ENCODE measurements at places on chromosomes 13 and 19. TPM values are rescaled to one million over a fixed set of nuclear protein-coding genes. Genes with fewer than 3 reads are reported as not detected.

DNA sequence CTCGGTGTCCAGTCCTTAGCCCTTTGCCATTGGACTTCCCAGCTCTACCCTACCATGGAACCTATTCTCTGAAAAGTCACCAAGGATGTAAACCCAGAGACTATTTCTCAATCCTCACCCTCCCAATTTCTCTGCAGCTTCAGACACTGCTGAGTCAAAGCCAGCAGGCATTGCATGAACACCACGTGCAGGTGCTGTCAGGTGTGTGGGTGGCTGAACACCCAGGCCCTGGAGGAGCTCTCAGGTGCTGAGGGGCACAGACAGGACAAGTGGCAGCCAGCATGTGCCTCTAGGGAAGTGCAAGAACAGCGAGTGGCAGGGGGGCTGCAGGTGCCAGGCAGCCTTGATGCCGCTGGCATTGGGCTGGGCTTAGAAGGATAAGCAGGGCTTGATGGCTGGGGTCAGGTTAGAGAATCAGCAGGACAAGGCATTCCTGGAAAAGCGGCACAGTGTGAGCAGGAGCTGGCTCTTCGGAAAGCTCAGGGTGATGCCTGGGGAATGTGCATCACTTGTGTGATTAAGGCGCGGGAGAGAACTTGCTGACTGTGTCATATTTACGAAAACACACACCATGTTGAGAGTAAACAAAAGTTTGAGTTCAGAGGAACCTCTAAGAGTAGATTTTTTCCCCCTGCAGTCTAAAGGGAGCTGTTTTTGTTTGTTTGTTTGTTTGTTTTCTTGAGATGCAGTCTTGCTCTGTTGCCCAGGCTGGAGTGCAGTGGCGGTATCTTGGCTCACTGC lies 83.8 kb downstream of the LNX2 start:
- DNase-seq = no peak

F2RL3 gene
- polyA plus RNA-seq = 0.40 TPM

DNA sequence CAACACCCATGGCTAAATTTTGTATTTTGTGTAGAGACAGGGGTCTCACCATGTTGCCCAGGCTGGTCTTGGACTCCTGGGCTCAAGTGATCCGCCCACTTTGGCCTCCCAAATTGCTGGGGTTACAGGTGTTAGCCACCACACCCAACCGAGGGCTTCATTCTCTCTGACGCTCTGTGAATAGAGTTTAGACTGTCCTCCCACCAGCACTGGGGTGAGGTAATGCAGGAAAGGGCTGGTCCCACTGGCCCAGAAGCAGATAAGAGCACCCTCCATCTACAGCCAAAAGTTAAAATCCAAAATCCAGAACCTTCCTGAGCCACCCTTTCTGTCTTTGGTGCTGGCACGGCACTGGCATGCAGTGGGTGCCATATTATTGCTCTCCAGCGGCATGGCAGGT lies 31.8 kb upstream of the HOMER3 start:
- no peak for DNase-seq

DNA sequence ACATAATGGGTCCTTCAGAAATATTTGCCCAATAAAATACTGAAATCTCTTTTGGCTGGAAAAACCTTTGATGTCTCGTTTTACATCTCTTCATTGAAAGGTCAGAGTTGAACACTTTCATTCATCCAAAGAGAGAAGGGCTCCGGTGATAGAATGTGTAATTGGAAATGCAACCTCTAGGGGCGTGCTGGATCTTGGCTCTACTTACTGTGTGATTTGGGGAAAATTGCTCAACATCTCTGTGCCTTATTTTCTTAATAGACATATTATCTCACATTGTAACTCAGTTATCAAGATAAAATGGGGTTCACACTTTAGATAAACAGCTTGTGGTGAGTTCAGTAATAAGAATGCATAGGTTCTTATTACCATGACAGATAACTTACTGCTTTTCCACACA lies 1444.1 kb downstream of the SLITRK5 start:
- no peak for DNase-seq

DNA sequence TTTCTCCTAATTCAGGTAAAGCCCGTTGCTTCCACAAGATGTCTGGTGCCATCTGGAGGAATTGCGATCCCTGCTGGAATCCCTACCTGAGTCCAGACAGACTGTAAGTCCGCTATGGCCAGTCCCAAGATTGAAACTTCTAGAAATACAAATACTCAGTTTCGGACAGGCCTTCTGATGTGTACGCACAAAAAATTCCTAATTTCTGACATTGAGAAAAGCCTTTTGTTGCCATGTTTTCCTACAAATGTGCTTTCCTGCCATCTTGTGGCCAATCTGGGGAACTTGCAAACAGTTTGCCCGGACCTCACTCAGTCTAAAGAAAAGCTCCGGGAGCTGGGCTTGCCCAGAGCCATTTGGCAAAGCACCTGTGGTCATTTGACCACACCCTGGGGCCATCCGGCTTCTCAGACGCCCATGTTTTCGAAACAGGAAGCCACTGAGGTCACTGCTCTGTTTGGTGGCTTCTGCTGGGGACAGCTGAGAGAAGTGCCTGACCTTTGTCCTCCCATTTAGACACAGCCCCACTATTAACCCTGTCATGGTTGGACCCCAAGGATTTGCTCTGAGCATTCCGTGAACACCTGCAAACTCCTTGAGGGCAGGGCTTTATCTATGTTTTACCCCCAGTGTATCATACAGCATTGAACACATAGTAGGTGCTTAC lies 79.4 kb downstream of the SLC15A1 start:
- peak; percentile 45 for DNase-seq

GRCh38 chr19:43643326-43643725 lies 3.7 kb upstream of the CADM4 start:
- no peak for DNase-seq

GRCh38 chr13:44726778-44727177 lies 150.6 kb upstream of the TSC22D1 start:
- DNase-seq = no peak

IGSF23 gene
- not detected for polyA plus RNA-seq
